ENCODE measurements at places on chromosomes 6 and 20.

GRCh38 chr6:89750338-89750737 lies 69.3 kb downstream of the MDN1 start:
- DNase-seq, result no peak

- no peak for DNase-seq
These were observed 14.4 kb upstream of the TREM2 start for GRCh38 chr6:41177287-41177686.

DNA sequence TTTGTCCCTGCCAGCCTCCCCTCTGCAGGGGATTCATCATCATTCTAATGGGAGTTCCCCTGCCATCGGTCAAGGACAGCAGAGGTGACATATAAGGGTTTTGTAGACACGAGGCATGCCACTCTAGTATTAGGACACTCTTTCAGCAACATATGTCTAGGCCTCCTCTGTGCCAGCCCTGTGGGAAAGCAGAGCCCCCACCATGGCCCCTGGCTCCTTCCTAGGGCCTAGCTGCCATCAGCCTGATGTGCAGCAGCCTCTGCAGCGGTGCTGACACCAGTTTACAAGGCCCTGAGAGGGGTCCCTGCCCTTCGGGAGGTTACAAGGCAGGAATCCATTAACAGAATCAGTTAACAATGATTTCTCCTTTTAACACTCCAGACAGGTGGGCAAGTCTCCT lies 32.5 kb downstream of the TMEM242 start:
- no peak for DNase-seq

GRCh38 chr6:43493833-43494232 lies 16.3 kb downstream of the LRRC73 start:
- DNase-seq, result no peak

GRCh38 chr6:115969930-115970273 lies 90.8 kb downstream of the FRK start:
- no peak for DNase-seq
